ENCODE measurements at places on chromosomes 13 and 19.

GRCh38 chr13:109817591-109818535 lies 31.5 kb upstream of the IRS2 start:
- no peak for DNase-seq

- DNase-seq = peak; percentile 98
These were observed 3.7 kb downstream of the KCNC3 start for GRCh38 chr19:50325310-50326100.

DNA sequence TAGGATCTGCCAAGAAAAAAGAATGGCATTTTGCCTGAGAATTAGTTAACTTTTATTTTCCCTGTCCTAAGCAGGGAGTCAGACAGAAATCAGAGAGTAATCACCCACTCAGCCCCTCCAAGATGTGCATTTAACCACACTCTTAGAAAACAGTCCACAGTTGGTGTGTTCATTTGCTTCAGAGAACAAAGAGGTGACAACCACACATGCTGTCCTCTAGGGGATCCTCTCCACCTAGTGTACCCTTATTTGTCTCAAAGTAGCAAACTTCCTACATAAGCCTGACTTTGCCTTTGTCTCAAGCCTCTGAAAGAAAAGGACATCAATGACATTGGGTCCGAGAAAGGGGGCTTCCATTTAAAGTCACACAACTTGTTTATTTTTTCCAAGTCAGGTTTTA lies 107.0 kb upstream of the RFC3 start:
- no peak for DNase-seq

GRCh38 chr19:42568006-42568405 lies 26.7 kb downstream of the CEACAM8 start:
- no peak for DNase-seq

- DNase-seq = no peak
These were observed 555.2 kb downstream of the SLITRK1 start for GRCh38 chr13:83327091-83327490.

DNA sequence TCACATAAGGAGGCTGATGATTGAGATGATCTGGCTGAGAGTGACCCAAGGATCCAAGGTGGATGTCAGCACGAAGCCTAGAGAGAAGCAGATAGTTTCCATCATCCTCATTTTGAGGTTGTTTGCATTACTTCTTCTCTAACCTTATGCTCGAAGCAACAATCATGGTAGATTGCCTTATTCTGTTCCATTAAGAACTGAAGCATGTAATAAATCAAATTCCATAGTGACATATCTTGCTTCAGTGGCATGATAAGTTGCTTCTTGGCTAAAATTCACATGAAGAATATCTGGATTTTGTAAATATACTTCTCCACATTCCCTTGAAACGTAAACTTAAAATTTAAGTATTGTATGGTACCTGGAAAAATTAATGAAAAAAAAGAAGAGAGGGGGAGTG lies 377.8 kb upstream of the DACH1 start:
- DNase-seq = no peak

- DNase-seq = no peak
These were observed 18.8 kb downstream of the KL start for GRCh38 chr13:33034882-33035520.

- DNase-seq = no peak
These were observed 10.2 kb downstream of the ANGPTL4 start for GRCh38 chr19:8373867-8374813.

DNA sequence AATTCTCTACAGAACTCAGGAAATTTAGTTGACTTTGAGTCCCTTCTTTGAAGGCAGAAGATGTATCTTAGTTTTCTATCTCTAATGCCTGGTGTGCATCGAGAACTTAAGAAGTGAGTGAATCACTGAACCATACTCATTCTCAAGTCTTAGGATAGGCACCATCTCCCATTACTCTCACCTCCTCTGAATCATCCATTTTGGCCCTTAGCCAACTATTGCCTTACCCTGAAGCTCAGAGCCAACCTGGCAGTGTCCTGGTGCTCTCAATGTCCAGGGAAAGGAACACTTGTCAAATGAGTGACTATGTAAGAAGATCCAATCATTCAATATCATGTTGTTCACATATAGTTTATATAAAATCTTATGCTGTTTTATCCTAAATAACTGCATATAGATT lies 146.6 kb downstream of the RGCC start:
- no peak for DNase-seq

GRCh38 chr19:48637449-48637947 lies 319 bp upstream of the DBP start:
- peak; percentile 99 for DNase-seq

DNA sequence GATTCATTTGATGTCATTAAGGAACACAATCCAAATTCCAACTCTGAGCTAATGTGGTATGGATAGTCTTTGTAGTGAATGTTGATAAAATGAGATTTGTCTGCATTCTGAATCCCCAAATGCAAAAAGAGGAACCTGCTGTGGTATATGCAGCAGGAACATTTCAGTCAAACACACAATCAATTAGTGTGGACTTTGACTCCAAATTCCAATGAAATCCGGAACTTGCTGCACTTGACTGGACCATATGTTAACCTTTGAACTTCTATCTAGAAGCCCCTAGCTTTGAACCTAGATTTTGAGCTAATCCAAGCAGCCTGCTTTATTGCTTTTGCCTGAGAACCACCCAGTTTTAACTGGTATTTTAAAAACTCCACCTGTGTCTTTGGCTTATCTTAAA lies 341.3 kb downstream of the SPRY2 start:
- DNase-seq = no peak

DNA sequence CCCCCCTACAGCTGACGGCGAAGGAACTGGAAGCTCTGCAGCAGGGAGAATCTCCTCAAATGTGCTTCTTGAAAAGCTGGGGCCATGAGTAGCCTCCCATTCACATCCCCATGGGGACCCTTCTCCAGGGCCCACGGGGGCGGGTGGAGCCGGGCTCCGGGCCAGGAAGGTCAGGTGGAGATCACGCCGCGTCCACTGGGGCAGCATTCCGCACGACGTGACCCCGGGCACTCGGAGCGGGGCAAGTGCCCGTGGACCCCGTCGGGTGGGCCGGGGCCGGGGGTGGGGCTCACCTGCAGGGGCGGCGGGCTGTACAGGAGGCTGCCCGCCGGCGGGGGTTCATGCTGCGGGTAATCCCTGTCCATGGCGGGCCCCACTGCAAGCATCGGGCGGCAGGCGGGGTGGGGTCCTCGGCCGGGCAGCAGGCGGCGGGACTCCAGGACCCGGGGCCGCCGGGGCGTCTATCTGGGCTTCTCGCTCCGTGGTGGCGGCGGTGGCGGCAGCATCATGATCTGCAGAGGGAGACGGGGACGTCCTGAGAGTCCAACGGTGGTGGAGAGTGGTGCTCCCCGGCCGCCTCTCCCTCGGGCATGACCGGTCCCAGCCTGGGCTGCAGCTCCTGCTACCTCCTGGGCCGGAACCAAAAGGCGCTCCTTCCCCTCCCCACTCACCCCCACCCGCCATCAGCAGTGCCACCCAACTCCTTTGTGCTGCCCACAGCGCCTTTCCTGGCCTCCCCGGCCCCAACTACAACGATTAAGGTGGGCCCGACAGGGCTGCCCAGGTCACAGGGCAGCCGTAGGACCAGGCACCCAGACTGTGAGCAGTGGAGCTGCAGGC lies 20.0 kb downstream of the SBNO2 start:
- no peak for DNase-seq

GRCh38 chr13:94776956-94777355 lies 64.6 kb upstream of the SOX21 start:
- no peak for DNase-seq

DNA sequence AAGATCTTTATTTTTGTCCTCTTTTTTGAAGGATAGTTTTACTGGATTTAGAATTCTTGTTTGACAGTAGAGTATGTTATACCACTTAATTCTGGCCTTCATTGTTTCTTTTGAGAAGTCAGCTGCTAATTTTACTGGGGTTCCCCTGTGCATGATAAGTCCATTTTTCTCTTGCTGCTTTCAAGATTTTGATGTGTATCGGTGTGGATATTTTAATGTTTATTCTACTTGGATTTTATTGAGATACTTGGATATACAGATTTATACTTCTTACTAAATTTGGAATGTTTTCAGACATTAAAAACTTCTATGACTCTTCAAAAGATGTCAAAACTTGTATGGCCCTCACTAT lies 86.9 kb downstream of the URI1 start:
- DNase-seq = no peak

DNA sequence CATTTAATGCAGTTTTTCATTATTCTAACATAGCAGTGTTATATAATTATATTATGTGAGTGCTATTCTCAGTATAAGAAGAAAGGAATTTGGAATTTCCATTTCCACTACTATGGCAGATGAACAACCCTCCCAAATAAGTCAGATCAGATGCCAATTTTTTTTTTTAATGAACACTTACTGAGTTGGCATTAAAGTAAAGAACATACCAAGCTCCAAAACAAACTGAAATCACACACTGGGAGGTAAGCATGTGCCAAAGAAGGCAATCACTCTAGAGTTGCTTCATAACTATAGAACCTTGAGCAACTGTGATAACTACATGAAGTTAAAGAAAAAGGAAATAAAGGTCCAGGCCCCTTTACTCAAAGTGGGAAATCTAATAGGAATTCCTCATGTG lies 90.3 kb downstream of the RNF17 start:
- DNase-seq = no peak

DNA sequence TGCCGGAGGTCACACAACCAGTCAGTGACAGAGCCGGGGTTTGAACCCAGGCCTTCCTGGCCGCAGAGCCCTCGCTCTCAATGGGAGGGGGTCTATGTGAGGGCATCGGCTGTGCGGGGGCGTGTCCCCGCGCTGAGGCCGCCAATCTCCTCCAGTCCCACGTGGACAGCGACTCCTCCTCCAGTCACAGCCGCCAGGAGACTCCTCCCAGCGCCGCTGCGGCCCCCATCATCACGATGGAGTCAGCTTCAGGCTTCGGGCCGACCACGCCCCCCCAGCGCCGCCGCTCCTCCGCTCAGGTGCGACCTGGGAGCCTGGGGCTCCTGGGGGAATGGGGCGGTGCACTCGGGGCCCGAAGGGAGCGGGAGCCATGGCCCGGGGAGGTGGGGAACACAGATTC lies 6.0 kb downstream of the SPRED3 start:
- no peak for DNase-seq

- no peak for DNase-seq
These were observed 387.3 kb downstream of the PCDH17 start for GRCh38 chr13:58018865-58019264.

GRCh38 chr13:22278336-22278929 lies 607.6 kb downstream of the FGF9 start:
- no peak for DNase-seq

Measured in T47D (cell line).